Stimulated activated CD8-positive, alpha-beta memory T cell treated with anti-CD3 and anti-CD28 coated beads, Interleukin-7, amount 100 ng/mL, for 1 hour (primary cell): ENCODE measurements at places on chromosomes 3 and 15.

DNA sequence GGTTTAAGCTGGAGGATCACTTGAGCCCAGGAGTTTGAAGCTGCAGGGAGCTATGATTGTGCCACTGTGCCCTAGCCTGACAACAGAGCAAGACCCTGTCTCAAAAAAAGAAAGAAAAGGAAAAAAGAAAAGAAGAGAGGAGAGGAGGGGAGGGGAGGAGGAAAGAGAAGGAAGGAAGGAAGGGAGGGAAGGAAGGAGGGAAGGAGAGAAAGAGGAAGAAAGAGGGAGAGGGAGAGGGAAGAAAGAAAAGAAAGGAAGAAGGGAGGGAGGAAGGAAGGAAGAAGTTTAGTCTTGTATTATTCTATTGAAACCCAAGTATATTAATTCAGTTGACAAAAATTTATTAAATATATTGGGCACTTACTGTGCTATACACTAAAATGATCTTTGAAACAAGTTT, 11.5 kb downstream of the GOLM2 start:
- DNase-seq, result no peak

DNA sequence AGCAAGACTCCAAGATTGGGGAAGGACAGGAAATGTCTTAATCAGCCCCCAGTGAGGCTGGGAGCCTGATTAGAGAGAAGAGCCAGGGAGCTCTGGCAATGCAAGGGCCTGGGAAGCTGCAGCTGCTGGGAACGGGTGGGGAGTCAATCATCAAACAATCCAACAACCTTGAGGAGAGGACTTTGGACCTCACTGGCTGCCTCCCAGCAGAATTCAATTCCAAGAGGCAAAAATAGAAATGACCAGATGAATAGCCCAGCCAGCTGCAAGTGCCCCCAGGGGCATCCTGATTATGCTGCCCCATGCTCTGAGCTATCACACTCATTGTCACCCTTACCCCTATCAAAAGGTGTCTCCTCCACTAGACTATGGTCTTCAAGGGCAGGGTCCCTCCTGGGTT, 6.1 kb upstream of the HOMER2 start:
- DNase-seq, result no peak

- DNase-seq, result no peak
These were observed 970 bp downstream of the BBX start for GRCh38 chr3:107523539-107524325.

DNA sequence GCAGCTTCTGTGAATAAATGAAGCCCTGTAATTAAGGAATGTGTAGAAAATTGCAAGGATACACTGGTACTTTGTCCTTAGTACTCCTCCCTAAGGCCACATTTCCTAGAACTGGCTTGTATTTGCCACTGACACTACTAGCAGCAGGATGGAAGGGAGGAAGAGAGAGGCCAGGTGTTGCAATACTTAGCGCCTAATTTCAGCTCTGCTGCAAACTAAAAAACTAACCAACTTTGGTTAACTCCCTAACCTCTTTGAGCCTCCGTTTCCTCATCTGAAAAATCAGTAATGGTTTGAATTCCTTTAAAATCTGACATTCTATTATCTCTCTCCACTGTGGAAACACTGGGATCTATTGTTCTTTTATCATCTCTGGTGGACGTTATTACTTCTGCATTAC, 257.0 kb downstream of the SV2B start:
- DNase-seq, result no peak

DNA sequence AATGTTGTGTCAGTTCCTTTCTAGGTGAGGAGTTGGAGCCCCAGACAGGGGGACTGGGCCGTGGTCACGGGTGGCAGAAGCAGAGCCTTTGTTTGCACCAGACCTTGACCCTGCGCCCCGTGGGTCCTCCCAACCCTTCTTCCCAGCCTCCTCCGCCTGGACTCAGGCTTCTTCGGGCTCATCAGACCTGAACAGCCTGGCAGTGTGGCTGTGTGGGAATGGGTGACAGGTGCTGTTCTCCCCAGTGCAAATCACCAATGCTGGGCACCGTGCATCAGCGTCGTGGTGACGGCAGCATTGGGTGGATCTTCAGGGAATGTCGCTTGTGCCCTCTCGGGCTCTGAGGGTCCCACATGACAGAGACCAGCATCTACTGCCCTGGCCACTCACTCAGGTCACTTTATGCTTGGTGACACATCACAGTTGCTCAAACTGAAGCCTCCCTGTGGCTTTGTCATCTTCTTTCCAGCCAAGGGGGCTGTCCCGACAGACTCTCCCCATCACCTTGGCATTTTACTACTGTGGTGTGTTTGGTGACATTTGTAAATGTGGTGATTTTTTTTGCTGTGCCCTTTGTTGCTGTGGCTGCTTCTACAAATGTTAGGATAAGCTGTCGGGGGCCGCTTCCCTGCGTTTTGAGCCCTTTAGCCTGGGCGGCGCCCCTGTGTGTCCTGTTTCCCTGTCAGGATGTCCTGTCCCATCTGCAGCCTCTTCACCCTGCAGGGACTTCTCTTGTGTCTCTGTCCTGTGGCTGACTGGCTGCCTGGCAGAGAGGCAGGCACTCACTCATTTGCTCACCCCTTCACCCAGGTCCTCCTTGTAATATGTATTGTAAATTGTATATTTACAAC, 14.5 kb downstream of the APBA2 start:
- no peak for DNase-seq

DNA sequence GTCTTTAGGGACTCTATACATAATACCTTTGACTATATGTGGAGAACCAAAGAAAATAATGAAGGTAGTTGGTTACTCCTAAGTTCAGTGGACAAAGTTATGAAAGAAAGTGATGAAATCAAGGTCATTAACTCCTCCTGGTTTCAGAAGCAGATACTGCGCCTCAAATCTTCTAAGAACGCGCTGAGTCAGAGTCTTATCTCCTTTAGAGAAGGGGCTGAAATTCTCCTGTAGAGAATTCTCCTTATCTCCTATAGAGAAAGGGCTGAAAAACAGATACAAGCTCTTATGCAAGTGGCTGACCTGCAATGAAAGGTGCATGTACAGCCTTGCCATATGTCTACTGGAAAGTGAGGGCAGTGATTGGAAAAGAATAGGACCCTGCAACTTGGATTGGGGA, 824.2 kb downstream of the NSUN3 start:
- DNase-seq, result no peak

DNA sequence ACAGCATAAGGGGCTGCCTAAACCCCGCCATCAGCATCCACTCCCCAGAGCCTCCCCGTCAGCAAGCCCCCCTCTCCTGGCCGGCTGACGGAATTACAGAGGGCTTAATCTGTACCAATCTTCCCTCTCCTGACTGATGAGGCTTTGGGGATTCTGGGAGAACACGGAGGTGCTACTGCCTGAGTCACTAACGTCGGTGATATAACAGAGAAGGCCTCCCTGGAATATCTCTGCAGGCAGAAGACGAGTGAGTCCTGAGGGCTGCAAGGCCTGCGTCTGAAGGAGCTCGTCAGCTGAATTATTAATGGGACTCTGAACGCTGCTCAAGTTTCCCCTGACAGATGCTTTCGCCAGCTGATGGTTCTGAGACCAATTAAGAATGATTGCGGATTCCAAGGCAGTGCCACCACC, 147.7 kb downstream of the XXYLT1 start:
- no peak for DNase-seq

- no peak for DNase-seq
These were observed 24.3 kb upstream of the MGLL start for GRCh38 chr3:127846576-127846975.

DNA sequence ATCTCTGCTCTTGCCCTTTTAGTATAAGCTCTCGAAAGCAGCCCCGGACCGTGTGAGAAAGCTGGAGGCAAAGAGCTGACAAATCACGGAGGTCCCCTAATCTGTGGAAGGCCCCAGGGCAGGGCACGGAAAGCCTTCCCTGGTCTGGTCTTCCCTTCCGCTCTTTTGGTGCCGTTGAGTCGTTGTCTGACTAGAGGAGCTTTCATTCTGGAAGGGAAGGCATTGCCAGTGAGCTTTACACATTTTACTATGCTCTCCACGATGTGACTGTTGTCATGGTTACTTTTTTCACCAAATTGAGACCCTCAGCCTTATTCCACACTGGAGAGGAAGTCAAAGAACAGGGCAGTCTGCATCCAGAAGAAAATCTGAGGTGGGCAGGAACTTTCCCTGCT, 71.7 kb downstream of the CYP19A1 start:
- DNase-seq, result no peak

DNA sequence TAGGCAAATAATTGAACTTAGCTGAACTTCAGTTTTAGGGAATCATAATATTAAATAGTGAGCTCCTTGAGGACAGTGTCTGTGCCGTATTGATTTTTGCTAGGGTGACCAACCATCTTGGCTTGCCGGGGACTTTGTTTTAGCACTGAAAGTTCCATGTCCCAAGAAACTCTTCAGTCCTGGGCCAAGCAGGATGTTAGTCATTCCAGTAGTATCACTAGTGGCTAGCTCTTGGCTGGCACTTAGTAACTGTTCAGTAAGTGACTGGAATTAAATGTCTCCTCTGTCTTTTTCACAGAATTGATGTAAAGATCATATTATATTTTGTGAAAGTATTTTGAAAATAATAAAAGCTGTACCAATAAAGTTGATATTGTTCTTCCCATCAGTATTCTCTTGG, 42.3 kb downstream of the RSRC1 start:
- no peak for DNase-seq

DNA sequence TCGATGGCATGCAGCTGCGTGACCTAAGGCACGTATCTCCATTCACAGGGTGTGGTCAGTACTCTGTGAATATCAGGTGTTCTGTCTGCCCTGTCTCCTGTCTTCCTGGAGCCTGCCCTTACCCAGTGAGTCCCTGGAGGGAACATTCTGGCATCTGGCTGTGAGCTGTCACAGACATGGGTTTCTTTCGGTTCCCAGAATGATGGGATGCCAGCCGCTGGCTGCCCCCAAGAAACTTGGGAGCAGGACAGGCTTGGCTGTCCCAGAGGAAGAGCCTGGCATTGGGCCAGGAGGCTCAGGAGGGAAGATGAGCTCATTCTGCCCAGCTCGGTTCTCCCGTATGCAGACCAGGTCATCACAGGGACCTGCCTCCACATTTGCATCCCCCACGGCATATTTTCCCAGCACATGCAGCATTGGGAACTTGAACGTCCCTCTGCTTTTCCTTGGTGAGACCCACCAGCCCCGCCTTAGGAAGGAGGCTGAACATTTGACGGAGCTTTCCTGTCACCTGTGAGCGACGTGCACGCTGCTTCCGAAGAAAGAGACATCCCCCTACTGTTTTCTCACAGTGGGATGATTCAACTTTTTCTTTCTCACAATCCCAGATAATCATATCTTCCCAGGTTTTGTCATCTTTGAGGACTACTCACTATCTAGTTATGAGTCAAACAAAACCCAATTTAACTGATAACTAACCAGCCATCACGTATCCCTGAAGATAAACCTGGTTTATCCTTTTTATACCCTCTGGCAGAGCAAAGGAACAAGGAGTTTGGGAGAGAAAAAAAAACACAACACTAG, 22.0 kb upstream of the PGPEP1L start:
- DNase-seq, result no peak

DNA sequence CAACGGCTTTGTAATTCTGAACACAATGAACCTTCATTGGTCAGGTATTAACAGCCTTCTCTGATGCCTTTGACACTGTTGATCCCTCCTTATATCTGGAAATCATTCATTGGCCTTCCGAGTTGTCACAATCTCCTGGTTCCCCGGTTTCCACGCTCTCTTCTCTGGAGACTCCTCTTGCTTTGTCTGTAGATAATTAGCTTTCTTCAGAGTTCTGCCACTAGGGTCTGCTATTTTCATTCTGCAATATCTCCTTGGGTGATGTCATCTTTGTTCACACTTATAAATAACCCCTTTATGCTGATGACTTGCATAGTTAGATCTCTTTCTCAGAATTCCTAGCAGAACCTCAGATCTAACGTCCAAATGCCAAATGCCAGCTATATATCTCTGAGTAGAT, 583.8 kb upstream of the ZNF717 start:
- DNase-seq, result no peak

DNA sequence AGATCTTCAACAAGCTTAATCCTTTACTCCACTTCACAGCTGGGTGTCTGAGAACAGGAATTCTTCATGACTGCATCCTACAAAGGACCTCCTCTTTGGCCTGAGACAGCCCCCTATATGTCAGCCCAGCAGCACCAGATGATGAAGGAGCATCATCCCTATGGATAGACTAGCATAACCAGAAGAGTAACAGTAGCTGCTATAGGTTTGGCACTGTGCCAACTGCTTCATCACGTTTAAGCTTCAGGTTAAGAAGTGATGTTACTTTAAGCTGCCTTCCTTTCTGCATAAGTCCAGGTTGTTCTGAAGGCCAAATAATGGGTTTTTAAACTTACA, 50.6 kb downstream of the CMSS1 start:
- DNase-seq, result no peak

- DNase-seq, result no peak
These were observed 139.1 kb upstream of the MRPS22 start for GRCh38 chr3:139204728-139205127.

DNA sequence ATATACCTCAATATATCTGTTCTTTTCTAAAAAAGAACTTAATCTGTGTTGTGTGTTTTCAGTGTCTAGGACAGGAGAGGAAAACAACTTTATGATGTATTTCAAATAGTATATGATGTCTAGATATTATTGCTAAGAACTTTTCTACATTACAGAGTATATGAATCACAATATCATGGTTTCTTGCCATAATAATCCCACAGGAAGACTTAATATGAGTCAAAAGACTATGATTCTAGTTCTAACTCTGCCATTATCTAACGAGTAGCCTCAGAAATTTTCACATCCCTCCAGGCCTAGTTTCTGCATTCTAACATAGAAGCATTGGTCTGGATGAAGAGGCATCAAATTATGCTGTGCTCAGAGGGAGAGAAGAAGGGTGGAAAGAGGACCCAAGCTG, 107.7 kb upstream of the SPRED1 start:
- DNase-seq, result no peak

DNA sequence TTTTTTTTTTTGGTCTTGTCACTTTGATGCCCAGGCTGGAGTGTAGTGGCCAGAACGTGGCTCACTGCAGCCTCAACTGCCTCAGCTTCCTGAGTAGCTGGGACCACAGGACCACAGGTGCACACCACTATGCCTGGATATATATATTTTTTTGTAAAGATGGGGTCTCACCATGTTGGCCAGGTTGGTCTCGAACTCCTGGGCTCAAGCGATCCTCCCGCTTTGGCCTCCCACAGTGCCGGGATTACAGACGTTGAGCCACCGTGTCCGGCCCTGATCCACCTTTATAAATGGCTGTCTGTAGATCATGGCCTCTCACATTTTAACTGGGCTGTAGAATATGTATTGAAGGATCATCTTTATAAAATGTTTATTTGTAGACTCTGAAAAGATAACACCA, 1.9 kb upstream of the EIF3J start:
- no peak for DNase-seq

DNA sequence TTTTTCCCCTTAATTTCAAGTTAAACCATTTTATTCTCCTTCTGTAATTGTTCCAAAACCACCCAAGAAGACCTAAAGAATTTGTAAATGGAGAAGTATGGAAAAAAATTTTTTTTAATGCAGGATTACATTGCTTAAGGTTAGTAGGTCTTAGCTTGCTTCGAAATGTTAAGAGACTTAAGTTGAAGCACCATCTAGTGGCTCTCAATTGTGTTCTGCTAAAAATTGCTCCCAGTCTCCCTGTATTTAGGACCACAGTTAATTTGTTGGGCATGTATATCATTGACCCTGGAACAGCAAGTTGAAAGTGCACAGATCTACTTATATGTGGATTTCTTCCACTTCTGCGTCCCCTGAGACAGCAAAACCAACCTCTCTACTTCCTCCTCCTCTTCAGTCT, 32.4 kb downstream of the CD200R1L start:
- no peak for DNase-seq
